ENCODE measurements at places on chromosomes 11 and 22. TPM values are rescaled to one million over a fixed set of nuclear protein-coding genes. Genes with fewer than 3 reads are reported as not detected.

DNA sequence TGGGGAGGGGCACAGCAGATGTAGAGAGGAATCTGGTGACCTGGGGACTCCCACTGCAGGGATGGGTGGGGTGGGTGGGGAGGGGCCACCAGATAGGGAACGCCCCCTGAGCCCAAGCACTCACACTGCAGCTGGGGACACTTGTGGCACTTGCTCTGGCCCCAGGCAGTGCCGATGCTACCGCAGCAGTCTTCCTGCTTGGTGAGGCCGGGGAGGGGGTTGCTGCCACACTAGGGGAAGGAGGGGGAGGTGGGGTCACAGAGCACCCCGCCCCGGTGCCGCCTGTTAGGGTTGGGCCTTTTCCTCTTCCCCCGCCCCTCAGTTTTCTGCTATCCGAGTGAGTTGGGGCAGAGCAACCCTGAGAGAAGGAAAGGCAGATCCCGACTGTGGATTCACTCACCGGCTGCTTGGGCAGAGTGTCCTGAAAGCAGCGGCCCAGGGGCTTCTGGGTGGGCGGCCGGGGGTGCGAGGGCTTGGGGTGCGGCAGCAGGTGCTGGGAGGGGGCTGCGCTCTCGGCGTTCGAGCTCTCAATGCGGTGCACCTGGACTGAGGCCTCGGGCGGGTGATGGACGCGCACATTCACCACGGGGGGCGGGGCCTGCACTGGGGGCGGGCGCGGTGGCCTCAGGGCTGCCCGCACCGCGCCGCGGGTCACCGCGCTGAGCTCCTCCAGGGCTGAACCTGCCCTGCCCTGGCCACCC, 4.7 kb downstream of the LTBP3 start:
- DNase-seq: no peak

DNA sequence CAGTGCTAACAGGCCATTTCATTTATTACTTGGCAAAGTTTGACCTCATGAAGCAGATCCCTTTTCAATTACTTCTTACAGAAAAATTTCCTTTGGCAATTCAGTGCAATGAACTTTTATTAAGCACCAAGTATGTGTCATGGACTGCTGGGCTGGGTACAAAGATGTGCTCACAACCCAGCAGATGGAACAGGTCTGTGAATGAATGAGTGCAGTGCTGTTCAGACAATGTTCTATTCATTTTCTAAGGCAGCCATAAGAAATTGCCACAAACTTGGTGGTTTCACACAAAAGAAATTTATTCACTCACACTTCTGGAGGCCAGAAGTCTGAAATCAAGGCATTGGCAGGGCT, 428.5 kb downstream of the SOX6 start:
- DNase-seq: no peak

DNA sequence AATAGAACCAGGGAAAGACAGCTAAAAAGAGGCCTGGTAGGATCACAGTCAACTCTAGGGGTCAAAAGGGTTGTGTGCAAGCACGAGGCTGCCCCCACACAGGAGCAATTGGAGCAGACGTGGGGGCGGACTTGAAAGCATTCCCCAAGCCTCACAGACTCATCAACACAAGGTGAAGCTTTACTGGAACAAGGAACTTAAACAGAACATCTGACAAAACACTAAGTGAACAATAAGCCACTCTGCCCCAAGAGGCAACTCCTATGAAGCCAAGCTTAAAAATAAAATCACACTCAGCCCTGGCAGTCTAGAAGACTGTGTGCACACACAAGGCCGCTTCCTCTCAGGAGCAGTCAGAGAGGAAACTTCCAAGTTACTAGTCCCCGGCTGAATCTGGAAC, 32.2 kb upstream of the TEAD1 start:
- no peak for DNase-seq

DNA sequence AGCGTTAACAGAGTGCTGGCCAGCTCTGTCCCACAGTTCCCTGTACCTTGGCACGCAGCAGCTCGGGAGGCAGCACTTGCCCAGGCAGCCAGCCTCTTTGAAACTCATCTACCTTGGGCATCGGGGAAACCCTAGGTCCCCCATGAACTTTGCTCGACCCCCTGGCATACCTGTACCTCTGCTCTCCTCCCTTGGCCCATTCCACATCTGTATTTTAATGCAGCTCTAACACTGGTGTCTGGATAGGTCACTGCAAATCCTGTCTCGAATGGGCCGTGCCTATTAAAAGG, 304.1 kb downstream of the TBC1D22A start:
- DNase-seq: no peak

PIH1D2 gene
- 0.76 TPM for total RNA-seq

DNA sequence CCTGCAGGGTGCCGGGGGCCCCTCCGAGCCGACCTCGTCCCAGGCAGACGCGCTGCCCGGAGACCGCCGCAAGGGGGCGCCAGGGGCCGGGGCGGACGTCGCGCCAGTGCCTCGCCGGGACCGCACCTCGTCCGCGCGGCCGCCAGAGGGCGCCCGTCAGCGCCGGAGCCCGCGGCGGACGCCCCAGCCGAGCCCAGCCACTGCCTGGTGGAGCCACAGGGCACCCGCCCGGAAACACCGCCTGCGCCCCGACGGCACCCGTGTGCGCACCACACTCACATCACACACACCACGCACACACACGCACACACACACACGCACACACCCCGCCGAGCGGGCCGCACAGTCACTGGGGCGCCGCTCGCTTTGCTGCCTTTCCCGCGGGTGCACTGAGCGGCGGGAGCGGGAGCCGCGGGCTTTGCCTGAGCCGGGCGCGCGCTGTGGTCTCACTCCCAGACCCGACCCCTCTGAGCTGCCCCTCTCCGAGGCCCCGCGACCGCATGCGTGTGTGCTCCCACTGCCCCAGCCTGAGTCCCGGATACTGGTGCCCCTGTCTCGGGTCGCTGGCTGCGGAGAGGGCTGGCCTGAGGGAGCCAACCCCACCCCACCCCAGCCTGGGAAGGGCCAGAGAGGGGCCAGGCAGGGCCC, 449.3 kb downstream of the OPCML start:
- peak; percentile 73 for DNase-seq
